Inflammatory macrophage treated with lipopolysaccharide for 4 hours (primary cell): ENCODE measurements at places on chromosomes 2 and 18.

- no peak for DNase-seq
These were observed 85.8 kb upstream of the HPCAL1 start for GRCh38 chr2:10216677-10217488.

DNA sequence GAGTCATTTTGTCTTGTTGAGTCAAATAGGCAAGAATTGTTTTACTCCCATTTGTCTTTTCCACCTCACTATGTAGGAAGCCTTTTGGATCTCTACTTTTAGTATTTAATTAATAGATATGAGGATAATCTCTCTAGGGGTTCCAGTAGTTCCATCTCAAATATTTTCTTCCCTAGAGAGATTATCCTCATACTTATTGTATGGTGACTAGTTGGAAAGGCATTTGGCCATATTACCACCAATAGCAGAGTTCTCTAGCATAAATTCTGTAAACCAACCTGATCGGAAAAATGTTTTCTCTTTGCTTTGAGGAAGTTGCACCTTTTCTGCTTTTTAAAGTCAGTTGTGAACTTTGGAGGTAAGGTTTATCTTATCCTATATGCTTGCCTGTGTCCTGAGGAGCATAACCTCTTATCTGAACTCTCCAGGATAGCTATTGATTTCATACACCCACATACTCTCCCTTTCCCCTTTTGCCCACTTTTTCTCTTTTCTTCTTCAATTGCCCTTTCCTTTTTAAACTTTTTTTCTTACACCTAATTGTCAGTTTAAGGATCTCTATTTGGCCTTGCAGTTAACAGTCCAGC lies 100.8 kb downstream of the GALNT1 start:
- DNase-seq, result no peak

DNA sequence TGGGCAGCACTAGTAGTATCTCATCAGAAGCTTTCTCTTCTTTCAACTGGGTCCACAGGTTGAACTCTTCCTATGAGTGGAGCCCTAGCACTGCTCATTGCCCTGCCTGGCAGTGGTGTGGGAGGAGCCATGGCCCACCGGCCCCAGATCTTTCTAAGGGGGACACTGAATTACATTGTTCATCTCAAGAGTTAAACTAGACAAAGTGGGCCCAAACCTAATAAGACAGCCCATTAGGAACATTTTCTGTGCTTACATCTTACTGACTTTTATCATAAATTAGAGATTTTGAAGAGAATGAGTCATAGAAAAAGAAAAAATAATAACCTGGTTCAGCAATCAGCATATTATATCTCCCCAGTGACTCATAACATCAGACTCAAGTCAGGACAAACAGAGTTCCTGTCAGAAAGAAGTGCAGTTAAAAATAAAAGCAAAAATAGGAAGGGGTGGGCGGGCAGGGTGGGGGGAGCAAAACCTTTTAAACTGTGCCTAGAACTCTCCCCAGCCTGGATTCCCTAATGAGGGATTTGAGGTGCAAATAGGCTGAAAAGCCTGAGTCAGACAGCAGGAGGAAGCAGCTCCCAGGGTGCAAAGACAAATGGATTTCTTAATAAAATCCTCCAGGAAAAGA lies 161.6 kb upstream of the TRIB2 start:
- DNase-seq, result peak; percentile 40

DNA sequence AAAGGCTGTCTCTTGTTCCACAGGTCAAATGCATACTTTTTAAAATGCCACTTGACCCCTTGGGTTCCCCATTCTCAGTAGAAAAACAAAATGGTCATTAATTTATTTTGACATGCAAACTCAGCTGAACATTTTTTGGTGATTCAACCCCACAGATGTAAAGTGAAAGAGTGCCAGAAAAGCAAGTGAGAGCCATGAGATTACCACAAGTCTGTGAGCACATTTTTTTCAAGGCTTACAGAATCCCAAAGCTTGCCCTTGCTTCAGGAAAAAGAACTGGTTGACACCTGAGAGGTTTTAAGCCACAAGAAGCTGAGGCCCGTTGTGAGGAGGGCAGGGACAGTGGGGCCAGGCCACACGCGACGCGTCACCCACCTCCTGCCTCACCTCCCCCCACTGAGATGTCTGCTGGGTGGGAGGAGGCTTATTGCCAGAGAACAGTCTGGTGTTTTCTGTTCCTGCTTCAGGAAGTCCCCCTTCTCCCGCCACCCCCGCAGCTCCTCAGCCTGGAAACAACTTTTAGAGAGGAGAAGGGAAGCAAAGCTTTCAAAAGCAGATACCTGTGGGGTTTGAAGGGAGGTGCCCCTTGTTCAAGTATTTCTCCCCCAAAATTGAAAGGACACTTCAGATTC lies 70.4 kb upstream of the CYP1B1 start:
- DNase-seq, result peak; percentile 92

- no peak for DNase-seq
These were observed 565.4 kb downstream of the TNS1 start for GRCh38 chr2:217437290-217437870.

DNA sequence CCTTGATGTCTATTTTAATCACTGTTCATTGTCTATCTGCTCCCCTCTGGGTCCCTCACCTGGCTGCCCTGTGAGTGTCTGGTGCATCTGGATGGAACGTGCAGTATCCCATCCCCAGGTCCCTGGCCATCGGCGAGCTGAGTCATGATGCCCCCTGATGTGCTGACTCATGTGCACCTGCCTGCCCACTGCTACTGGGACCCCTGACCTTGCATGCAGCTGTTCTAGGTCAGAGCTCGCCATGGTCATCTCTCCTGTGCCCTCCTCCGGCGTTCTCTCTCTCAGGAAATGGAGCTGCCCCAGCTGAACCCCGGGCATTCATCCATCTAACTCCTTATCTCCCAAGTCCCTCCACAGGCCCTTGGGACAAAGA lies 516.2 kb upstream of the HS6ST1 start:
- no peak for DNase-seq

GRCh38 chr2:211455216-211455841 lies 898.9 kb downstream of the CPS1 start:
- DNase-seq, result peak; percentile 16

- DNase-seq, result no peak
These were observed 322.2 kb downstream of the SLC8A1 start for GRCh38 chr2:40129725-40130124.

GRCh38 chr18:77131652-77132368 lies 773 bp downstream of the MBP start:
- DNase-seq, result peak; percentile 62

- DNase-seq, result no peak
These were observed 611.7 kb upstream of the NETO1 start for GRCh38 chr18:73479477-73479876.

GRCh38 chr2:69911985-69912563 lies 2.8 kb upstream of the MXD1 start:
- DNase-seq, result peak; percentile 75
